HFFc6 (cell line): ENCODE measurements at places on chromosomes 13 and 19. TPM values are rescaled to one million over a fixed set of nuclear protein-coding genes. Genes with fewer than 3 reads are reported as not detected.

- H3K4me3 ChIP-seq, result no peak within 1 kb of the TSS
- H3K27me3 ChIP-seq, result peaks cover 25% of the 10 kb centered on the region
- H3K4me1 ChIP-seq, result no peaks in the 10 kb centered on the region
- no peaks in the 10 kb centered on the region for H3K36me3 ChIP-seq
Observed at GRCh38 chr19:42069619-42070351, at the start of gene GRIK5. Gene GRIK5 (minus strand): TSS chr19:42070206. CDS start chr19:42065770, 4,436 bp downstream.

- no peaks in the 10 kb centered on the region for H3K27me3 ChIP-seq
- 0 out of 2 replicates have a peak overlapping the region, but pooled peaks have one; percentile 1 for H3K27ac ChIP-seq
- no peak for DNase-seq
- no peak overlapping the region for H3K4me3 ChIP-seq
- H3K36me3 ChIP-seq, result peaks cover 14% of the 10 kb centered on the region
Observed at GRCh38 chr13:102643656-102644055, 46.9 kb downstream of the TPP2 start.

DNA sequence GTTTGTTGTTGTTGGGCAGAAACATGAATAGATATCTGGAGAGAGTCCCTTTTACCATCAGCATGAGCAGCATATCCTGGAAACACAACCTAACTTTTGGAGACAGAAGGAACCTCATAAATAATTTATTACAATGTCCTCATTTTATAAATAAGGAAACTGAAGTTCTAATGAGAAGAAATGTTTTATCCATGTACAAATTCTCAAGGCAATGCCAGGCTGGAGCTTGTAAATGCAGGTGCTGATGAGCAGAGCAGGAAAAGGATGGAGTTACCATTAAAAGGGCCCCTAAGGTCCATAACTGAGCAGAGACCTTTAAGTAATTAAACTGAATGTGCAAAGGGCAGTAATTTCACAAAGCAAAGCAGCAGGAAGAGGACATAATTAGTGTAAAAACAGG is 17.3 kb downstream of the LCP1 start:
- H3K4me1 ChIP-seq, result no peaks in the 10 kb centered on the region
- no peak for DNase-seq
- H3K4me3 ChIP-seq, result no peak overlapping the region
- H3K36me3 ChIP-seq, result no peaks in the 10 kb centered on the region
- no peak overlapping the region for H3K27ac ChIP-seq

DNA sequence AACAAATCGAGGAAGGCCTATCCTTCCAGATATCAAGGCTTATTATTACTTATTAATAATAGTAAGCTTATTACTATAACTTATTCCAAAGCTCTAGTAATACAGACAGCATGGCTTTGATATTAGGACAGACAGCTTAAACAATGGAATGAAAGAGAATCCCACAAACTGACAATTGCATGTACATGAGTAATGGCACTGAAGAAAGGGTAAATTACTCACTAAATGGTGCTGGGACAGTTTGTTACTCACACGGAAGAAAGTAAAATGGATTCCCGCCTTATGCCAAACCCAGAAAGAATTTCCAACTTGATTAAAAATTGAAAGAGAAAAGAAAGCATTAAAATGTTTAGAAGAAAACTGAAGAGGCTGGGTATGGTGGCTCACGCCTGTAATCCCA is 60.3 kb downstream of the MIPEP start:
- peaks cover 32% of the 10 kb centered on the region for H3K36me3 ChIP-seq
- no peaks in the 10 kb centered on the region for H3K27me3 ChIP-seq
- DNase-seq, result peak; percentile 62
- H3K4me3 ChIP-seq, result peak overlapping the region; percentile 60
- peak overlapping the region; percentile 91 for H3K27ac ChIP-seq
- peaks cover 20% of the 10 kb centered on the region for H3K4me1 ChIP-seq

Gene ZFP82
- 1.9 to 3.8 TPM (median 2.1 TPM) in 3 replicates for total RNA-seq

Gene CCDC194
- total RNA-seq, result not detected in 3 replicates

DNA sequence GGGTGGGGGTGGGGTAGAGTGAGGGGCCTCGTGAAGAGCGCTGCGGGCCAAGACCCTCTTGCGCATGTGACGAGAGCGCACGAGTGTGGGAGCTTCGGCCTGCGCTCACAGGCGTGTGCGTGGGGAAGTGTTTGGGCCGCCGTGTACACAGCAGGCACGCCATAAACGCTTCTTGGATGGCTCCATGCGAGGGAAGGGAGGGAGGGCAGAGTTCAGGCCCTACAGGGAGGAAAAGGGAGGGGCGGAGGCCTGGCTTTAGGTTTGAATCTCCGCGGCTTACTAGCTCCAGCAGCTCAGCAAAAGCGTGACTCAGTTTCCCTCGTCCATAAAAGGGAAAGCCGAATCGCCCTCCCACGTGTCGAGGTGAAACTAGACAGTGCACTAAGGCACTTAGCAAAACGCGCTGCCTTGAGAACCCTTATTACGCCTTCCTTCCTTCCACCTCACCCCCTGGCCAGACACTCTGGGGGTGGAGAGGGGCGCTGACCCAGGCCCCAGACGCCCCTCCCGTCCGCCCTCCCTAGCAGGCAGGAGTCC is 12.5 kb downstream of the GADD45B start:
- H3K4me1 ChIP-seq, result peaks cover 37% of the 10 kb centered on the region
- peak overlapping the region; percentile 52; the same call in 1 of the 2 replicates for H3K4me3 ChIP-seq
- DNase-seq, result no peak
- H3K36me3 ChIP-seq, result no peaks in the 10 kb centered on the region
- no peak overlapping the region for H3K27ac ChIP-seq

Gene CCL25
- total RNA-seq, result not detected in 2 replicates

GRCh38 chr13:72586518-72586917 is 140.9 kb downstream of the MZT1 start:
- H3K4me3 ChIP-seq, result no peak overlapping the region
- no peaks in the 10 kb centered on the region for H3K27me3 ChIP-seq
- no peaks in the 10 kb centered on the region for H3K36me3 ChIP-seq
- DNase-seq, result no peak
- no peak overlapping the region for H3K27ac ChIP-seq

DNA sequence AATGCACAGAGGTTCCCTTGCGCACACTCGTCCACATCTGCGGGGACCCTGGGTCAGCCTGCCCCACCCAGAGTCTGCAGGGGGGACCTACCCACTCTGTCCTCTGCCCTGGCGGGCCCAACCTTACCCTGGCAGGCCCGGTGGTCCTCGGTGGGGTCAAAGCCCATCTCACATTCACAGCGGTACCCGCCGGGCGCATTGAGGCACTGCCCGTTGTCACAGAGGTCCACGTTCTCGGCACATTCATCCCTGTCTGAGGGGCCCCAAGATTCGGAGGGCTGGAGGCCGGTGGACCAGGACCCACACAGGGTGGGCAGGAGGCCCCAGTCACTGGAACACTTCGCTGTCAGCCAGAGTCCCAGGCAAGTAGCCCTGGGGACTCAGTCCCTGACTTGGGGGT is 38.5 kb downstream of the FBN3 start:
- H3K27ac ChIP-seq, result no peak overlapping the region
- H3K27me3 ChIP-seq, result no peaks in the 10 kb centered on the region; the same call in none of the 2 replicates
- no peaks in the 10 kb centered on the region for H3K36me3 ChIP-seq
- DNase-seq, result no peak
- no peak overlapping the region for H3K4me3 ChIP-seq
- H3K4me1 ChIP-seq, result no peaks in the 10 kb centered on the region

Gene KHSRP
- total RNA-seq, result 251 to 312 TPM (median 302 TPM) in 3 replicates

Gene CERS1
- 1.4 to 3.1 TPM (median 2.2 TPM) in 3 replicates for total RNA-seq

DNA sequence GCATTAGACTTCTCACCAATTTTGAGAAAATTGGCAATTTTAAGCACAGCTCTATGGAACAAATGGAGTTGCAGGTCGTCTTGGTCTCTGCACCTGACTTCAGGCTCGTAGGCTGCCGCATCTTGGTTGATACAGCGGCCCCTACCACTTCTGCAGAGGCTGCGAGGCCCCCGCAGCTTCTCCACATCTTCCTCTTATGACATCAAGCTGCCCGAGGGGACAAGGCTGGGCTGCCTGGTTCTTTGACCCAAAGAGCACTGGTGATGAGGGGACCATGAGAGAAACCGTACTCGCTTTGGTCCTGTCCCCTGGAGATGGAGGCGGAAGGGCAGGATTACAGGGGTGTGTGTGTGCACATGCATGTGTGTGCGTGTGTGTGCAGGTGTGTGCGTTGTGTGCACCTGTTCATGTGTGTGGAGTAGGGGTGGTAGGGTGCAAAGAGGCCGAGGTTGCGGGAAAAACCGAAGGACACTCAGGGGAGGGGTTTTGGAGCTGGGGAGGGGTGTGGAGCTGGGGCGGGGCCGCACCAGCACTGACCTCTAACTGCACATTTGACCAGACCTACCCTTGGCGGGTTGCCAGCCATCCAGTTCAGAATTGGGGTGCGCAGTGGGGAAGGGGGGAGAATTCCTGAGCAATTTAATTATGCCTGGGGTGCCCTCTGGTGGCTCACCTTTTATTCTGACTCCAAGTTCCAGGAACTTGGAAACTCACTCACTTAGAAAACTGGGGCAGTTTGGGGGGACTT is 65.1 kb upstream of the ARHGEF7 start:
- peaks cover 13% of the 10 kb centered on the region for H3K4me1 ChIP-seq
- H3K4me3 ChIP-seq, result no peak overlapping the region
- H3K27me3 ChIP-seq, result peaks cover 5% of the 10 kb centered on the region
- H3K36me3 ChIP-seq, result no peaks in the 10 kb centered on the region
- no peak overlapping the region for H3K27ac ChIP-seq

GRCh38 chr19:19448238-19448544 is 42.7 kb downstream of the GATAD2A start:
- no peak for DNase-seq
- H3K4me1 ChIP-seq, result peaks cover 49% of the 10 kb centered on the region
- H3K36me3 ChIP-seq, result peaks cover 11% of the 10 kb centered on the region
- no peaks in the 10 kb centered on the region; the same call in 1 of the 2 replicates for H3K27me3 ChIP-seq
- H3K27ac ChIP-seq, result no peak overlapping the region; the same call in 1 of the 2 replicates
- no peak overlapping the region for H3K4me3 ChIP-seq

DNA sequence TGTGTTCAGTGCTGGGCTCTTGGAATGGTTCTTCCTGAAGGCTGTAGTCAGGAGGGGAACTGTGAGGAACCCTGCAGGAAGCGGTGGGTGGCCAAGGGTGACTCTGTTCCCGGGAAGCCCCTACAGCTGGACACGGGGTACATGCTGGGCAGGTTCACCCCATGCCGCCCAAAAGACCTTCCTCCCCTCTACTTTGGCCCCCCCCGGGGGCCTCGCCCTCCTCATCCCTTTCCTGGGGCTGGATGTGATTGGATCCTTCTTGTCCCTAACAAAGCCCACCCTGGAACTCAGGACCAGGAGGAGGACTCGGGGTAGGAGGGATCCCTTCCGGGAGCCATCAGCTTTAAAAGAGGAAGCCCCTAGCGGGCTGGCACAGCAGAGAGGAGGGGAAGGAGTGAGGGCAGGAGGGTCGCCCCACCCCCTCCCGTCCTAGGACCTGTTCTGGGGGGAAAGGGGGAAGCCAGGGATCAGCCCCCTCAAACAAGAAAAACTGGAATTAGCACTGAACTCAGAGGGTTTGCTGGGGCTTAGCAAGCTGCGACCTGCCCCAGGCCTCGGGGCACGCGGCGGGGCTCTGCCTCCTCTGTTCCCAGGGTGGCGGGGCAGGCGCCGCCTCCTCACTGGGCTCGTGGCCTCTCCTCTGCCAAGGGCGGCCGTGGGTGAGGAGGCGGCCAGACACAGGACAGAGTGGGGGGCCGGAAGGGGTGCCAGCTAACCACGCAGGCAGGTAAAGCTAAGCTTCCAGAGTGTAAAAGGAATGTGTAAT is 4.0 kb downstream of the CEBPA start:
- H3K4me3 ChIP-seq, result no peak overlapping the region
- H3K36me3 ChIP-seq, result no peaks in the 10 kb centered on the region
- H3K4me1 ChIP-seq, result peaks cover 36% of the 10 kb centered on the region
- H3K27ac ChIP-seq, result no peak overlapping the region
- H3K27me3 ChIP-seq, result peaks cover 15% of the 10 kb centered on the region
- DNase-seq, result no peak
